ENCODE measurements at places on chromosomes 5 and 9. TPM values are rescaled to one million over a fixed set of nuclear protein-coding genes. Genes with fewer than 3 reads are reported as not detected.

MYO10 gene
- not detected for total RNA-seq

AFAP1L1 gene
- total RNA-seq = 1.5 TPM

CCDC192 gene
- total RNA-seq = not detected

GRCh38 chr9:114083666-114084065 lies 5.6 kb upstream of the AMBP start:
- no peak for DNase-seq

GRCh38 chr5:96516631-96517071 lies 83.6 kb upstream of the PCSK1 start:
- DNase-seq = no peak

DNA sequence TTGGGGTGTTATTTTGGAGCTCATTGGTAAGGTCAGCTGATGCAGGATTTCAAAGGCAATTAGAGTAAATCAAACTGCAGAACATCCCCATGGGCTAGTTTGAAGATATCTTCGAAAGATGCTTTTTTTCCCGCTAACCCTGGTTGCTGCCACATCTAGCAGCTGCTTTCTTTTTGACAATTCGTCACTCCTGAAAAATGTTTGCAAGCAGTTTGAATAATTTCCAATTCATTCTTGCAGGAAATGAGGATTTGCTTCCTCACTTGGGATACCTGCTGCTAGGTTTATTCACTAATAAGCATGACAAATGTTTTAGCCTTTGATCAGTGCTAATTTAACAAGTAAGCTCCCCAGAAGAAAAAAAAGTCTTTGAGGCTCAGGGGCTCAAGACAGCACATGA lies 649.6 kb upstream of the RORB start:
- no peak for DNase-seq

DNA sequence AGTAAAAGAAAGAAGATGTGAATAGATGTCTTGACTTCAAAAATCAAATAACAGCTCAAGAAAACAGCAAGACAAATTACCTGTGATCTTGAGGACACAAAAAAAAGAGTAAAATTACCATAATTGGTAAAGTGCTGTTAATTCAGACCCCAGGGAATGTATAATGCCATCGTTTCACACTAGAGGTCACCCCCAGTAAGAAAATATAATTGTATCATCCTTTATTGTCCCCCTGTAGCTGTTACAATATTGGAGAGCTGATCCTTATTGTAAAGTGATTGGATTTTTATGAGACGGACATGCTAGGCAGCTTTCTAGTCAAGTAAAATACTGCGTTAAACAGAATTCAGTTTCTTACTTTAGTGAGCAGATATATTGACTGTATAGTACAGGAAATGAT lies 377.0 kb downstream of the TLE1 start:
- DNase-seq = no peak

GRCh38 chr5:128174951-128175350 lies 91.4 kb downstream of the SLC12A2 start:
- DNase-seq = no peak

GRCh38 chr5:55306641-55307382 lies 682 bp downstream of the DHX29 start:
- no peak for DNase-seq

DNA sequence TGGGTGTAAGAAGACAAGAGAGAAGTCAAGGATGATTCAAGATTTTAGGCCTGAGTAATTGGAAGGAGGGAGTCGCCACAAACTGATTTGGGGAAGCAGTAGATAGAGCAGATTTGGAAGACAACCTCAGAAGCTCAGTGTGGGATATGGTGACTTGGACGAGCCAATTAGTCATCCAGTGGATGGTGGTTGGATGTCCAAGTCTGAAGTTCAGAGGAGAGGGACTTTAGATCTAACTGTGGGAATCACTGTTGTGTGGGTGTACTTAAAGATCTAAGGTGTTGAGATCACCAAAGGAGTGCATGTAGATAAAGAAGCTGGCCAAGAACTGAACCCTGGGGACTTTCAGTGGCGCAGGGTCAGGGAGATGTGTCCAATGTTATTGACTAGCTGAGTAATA lies 2.2 kb downstream of the IDNK start:
- no peak for DNase-seq

DNA sequence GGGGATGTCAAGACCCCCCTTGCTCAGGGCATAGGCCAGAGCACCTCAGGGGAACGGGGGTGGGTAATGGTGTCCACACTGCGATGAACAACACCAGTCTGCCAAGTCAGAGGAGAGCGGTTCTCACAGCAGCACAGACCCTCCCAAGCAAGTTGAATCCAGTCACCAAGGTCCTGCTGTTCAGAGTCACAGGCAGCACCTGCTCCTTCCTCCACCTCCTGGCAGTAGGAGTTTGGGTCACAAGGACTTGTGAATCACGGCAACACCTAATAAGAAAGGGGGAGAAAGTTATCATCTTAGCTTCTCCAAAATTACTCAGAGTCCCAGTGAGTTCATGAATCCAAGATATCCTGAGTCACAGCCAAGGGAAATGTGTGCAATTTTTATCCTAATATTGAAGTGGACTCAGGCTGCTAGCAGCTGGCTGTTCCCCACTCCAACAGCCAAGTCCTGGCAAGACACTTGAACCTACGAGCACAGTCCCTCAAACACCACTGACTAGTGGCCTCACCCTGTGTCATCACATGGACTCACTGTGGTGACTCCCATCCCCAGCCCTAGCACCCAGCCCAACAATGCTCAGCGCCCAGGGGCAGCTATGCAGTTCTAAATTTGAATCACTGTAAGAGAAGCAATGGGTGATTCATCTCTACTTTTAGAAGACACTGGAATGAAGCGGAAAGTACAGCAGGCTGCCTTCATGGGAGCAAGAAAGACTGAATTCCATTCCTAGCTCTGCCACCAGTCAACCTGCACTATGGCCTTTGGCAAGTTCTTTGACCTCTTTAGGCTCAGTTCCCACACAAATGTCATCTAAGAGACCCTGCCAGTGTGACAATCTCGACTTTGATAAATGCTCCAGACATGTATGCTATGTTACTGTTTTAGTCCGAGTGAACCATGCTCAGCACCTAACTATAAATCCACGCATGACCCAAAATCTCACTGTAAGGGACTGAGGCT lies 113.7 kb downstream of the KLHL3 start:
- DNase-seq = no peak

GRCh38 chr5:4023753-4024335 lies 428.2 kb downstream of the IRX1 start:
- no peak for DNase-seq
